M059J (cell line): ENCODE measurements at places on chromosomes 2 and 18.
A peak's percentile ranks its signal among the peaks of the same experiment; 100 is the strongest.

- no peak for DNase-seq
These were observed 9.8 kb downstream of the IL36A start for GRCh38 chr2:113015042-113015441.

DNA sequence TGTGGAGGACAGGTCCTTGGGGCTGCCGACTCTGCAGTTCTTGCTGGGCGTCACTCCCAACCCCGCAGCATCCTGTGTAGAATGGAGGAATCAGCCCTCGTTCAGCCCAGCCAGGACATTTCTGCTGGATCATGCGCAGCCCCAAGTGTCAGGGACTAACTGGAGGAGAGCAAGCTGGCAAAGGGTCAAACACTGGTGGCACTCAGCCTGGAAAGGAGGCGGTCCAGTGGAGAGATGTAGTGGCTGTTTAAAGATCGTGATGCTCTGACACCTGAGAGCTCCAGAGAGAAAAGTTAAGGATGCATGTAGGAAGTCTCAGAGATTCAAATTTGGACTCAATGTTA lies 63.6 kb upstream of the SH3RF3 start:
- DNase-seq: no peak

- no peak for DNase-seq
These were observed 117.5 kb upstream of the TEX51 start for GRCh38 chr2:126781206-126781605.

DNA sequence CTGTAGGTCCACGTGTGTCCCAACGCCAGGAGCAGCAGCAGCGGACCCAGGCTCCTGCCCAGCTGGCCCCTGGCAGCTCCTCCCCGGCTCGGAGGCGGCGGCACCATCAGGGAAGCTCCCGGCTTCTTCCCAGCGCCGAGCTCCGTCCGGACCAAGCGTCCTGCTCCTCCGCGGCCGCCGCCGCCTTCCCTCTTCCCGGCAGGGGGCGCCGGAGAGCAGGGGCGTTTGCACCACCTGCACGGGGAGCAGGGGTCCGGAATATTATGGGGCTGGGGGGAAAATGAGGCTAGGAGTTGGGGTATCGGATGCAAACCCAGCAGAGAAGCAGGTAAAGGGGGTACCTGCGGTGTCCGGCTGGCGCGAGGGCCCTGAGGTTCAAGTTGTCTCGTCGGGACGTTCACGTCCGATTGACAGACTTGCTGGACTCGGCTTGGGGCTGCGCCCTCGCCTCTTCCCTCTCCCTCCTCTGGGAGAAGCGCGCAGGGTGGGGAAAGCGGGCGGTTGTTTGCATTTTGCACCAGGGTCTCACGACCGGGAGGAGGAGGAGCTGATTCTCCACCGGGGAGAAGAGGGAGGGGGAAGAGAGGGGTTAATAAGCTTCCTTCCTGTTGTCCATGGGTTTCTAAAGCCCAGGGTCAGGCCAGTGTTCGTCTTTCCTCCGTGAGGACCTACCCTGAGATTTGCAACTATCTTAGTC lies at the start of gene CCBE1:
TSS of gene CCBE1 (minus strand) at position 188 of the 697 bp plus-strand sequence.
- DNase-seq: peak; percentile 43

GRCh38 chr2:175621821-175622220 lies 380.2 kb downstream of the LNPK start:
- no peak for DNase-seq

DNA sequence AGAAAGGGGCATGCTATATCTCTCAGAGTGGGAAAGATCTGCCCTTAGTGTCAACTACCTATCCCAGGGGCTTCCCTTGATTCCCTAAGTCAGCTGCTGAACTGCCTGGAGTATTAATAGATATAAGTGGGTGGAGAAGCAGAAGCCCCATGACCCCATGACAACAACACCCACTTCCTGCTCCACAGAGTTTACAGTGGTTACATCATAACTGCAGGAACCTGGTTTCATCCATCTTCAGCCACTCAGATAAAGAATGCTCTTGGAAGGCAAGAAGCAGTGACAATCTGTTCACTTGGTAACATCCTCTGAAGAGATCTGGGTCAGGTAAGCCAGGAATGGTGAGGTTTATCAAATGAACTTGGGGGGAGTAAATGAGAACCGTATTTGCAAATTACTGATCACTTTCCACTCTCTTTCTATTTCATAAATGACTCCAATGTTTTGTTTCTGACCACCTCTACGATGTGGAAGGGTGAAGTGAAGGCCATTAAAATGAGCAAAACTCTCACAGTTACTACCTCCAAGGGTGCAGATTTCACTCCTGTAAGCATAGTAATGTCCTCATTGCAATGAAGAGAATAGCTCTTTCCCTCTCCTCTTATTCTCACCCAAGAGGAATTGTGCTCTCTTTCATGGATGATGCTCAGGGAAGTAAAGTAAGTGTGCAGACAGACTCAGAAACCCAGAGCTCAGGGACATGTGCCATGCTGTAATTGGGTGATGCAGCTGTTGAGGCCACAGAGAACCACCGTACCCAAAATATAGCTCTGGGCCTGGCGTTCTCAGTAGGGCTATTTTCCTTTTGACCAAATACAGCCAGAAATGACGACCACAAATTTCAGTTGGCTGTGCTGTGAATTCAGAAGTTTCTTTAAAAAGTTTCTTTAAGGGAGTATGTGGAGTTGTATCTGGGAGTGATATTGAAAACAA lies 192.8 kb upstream of the APCDD1 start:
- DNase-seq: no peak

DNA sequence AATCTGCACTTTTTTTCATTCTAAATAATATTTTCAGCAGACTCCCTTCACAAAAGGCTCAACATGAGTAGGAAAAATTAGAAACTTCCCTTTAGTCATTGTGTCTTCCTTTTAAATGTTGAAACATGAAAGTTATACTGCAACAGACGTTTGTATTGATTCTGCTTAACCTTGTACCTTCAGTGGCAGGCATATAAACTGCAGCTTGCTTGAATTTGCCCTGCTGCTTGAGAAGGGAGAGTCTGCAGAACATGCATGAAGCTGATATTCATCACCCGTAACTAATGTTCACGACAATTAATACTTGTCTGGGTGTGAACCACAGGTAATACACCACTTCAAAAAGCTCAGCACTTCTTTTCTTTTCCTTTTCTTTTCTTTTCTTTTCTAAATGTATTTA lies 294.7 kb upstream of the LRP1B start:
- no peak for DNase-seq

GRCh38 chr2:45919160-45919650 lies 267.7 kb downstream of the PRKCE start:
- DNase-seq: no peak

GRCh38 chr2:210548878-210549384 lies 7.5 kb upstream of the CPS1 start:
- no peak for DNase-seq

DNA sequence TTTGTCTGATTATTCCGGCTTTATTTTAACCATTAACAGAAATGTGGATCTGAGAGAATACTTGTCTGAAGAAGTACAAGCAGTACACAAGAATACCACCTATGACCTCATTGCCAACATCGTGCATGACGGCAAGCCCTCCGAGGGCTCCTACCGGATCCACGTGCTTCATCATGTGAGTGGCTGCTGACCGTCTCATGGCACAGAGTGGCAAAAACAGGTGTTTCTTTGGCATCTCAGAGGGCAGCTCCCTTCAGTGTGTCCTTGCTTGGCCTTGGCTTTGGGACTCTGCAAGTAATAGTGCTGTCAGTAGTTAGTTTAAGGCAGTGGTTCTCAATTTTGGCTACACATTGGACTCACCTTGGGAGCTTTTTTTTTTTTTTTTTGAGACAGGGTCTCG lies 23.1 kb downstream of the SFTPB start:
- no peak for DNase-seq

- DNase-seq: no peak
These were observed 744 bp downstream of the POU3F3 start for GRCh38 chr2:104854498-104855220.

GRCh38 chr2:197601726-197602125 lies 73.7 kb downstream of the RFTN2 start:
- no peak for DNase-seq

GRCh38 chr18:11324956-11325882 lies 175.8 kb upstream of the PIEZO2 start:
- peak; percentile 95 for DNase-seq

DNA sequence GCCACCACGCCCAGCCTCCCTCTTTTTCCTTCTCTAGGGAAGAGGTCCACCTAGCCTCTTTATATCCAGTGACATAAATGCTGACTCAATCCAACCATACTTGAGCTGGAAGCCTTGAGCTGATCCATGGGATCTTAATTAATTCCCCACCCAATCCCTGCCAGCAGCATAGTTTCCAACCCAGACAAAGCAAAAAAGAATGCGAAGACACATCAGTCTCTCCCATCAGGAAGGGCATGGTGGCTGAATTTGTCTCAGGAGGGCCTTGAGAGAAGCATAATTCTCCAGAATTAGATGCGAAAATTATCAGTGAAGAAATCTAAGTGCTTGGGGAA lies 22.5 kb downstream of the CASP10 start:
- no peak for DNase-seq

- DNase-seq: no peak
These were observed 91.4 kb downstream of the TRIB2 start for GRCh38 chr2:12807907-12808810.

- DNase-seq: no peak
These were observed 1395.8 kb downstream of the LRP1B start for GRCh38 chr2:140734992-140735391.

DNA sequence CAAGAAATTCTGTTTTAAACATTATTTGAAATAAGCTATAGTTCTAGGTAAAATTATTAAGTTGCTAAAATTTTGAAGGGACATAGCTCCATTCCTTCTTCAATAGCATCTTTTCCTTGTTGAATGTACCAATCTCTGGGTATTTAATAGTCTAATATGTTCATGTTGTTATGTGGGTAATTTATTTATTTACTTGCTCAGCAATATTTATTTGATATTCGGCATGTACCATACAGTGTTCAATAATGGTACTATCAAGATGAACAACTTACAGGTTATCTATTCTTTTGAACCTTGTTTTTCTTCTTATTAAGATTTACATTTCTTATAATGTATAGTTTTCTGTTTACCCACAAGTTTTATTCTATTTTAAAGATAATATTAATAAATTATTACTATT lies 1616.8 kb upstream of the PIK3C3 start:
- no peak for DNase-seq

DNA sequence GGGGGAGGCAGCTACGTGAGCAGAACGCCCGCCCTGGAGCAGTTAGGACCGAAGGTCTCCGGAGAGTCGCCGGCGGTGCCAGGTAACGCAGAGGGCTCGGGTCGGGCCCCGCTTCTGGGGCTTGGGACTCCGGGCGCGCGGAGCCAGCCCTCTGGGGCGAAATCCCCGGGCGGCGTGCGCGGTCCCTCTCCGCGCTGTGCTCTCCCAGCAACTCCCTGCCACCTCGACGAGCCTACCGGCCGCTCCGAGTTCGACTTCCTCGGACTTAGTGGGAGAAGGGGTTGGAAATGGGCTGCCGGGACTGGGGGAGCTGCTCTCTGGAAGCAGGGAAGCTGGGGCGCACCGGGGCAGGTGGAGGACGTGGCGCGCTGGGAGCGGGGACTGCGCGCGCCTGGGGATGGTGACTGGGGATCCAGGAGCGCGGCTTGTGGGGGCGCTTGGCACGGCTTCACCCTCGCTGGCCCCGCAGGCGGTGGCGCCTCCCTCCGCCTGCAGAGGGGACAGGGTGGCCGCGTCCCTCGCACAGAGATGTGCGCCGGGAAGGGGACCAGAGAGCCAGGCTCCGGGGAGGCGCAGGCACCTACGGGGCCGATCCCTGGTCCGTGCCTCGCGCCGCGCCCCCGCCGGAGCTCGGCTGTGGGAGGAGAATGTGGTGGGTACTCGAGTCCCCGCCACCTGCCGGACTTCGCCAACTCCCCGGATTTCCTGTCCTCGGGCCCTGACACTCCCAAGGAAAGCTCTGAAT lies 688 bp downstream of the CDH20 start:
- no peak for DNase-seq
